ENCODE measurements at places on chromosomes 4 and X. TPM values are rescaled to one million over a fixed set of nuclear protein-coding genes. Genes with fewer than 3 reads are reported as not detected.

GRCh38 chr4:87012265-87012953 is 77.6 kb downstream of the AFF1 start:
- no peak for DNase-seq

Gene PPP1R2C
- polyA plus RNA-seq, result not detected

- no peak for DNase-seq
Measured at GRCh38 chr4:87076690-87077358, 142.0 kb downstream of the AFF1 start.

DNA sequence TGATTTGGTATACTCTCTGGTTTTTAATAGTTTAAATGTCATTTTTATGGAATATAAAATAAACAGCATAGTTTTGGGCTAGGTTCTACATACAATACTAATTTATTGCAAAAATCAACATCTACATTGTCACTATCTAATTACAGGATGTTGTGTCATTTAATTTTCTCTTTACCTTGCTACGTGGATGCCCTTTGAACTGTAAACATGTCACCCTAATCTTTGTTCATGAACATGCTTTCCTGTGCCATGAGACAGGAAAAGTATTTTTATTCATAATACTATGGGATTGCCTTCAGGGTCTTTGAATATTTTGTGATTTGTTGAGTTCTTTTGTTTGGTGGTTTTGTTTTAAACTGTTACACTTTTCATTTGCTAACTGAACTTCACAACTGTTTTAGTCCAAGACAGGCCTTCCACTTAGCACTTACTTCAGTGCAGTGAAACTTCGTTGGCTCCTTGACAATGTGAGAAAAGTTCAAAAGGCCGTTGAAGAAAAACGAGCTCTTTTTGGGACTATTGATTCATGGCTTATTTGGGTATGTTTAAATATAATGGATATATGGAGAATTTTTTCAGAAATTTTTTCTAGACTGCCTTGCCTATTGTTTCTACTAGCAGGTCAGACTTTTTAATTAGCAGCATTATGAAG is 40.9 kb downstream of the GK start:
- DNase-seq, result no peak

Gene ZNF711
- polyA plus RNA-seq, result 28.1 TPM

Gene DGKK
- 0.01 TPM for polyA plus RNA-seq

GRCh38 chr4:170391066-170391740 is 301.4 kb upstream of the AADAT start:
- DNase-seq, result no peak

DNA sequence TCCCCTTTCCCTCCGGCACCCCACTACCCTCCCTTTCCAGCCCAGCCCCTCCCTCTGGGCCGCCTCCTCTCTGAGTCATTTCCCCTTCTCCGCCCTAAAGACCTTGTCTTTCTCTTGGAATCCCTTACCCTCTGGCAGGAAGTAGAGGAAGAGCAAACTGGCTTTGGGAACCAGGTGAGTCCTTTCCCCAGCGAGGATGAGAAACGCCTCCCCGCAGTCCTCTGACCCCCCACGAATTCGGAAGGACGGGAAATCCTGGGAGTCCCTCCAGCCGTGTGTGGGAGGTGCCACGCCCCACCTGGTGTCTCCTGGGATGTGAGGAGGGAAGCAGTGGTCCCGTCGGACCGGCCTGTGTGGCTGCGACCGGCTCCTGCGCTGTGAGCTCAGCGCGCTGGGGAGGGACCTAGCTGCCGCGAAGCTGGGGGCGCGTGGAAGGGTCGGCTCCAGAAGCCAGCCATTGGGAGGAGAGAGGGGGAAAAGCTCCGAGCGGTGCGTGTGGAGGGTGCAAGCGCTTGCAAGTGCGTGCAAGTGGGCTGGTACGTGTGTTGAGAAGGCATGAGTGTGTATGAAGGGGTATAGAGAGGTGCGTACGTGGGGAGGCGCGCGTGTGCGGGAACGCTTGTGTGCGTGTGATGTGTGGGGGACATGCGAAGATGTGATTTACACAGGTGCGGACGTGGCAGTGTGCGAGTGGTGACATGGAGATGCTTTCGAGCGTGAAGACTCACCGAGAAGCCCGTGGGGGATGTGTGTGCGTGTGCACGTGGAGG is 46.3 kb downstream of the TEX13B start:
- peak; percentile 20 for DNase-seq

DNA sequence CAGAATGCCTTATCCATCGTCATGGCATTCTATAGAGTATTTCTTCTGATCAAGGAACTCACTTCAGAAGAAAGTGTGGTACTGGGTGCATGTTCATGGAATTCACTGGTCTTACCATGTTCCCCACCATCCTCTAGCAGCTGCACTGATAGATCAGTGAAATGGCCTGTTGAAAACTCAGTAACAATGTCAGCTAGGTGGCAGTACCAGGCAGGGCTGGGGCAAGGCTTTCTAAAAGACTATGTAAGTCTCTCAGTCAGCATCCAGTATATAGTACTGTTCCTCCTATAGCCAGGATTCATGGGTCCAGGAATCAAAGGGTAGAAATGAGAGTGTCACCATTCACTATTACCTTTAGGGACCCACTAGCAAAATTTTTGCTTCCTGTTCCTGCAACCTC is 15.8 kb upstream of the LDB2 start:
- DNase-seq, result no peak

GRCh38 chr4:74654230-74654681 is 140.1 kb downstream of the BTC start:
- DNase-seq, result no peak

- DNase-seq, result no peak
Measured at GRCh38 chr4:6095023-6095752, 77.0 kb upstream of the C4orf50 start.

Gene PABPC1L2B
- not detected for polyA plus RNA-seq

GRCh38 chr4:186068581-186069348 is at the start of gene TLR3:
Gene TLR3 (plus strand): TSS chr4:186069156. CDS start chr4:186076620, 7,464 bp downstream.
- peak; percentile 54 for DNase-seq

Gene MAGEB4
- polyA plus RNA-seq, result not detected

- no peak for DNase-seq
Measured at GRCh38 chr4:154029171-154029570, 240.3 kb upstream of the SFRP2 start.

- DNase-seq, result no peak
Measured at GRCh38 chrX:11702420-11702819, 36.7 kb upstream of the ARHGAP6 start.

Gene EREG
- 0.13 TPM for polyA plus RNA-seq

Gene ABCD1
- polyA plus RNA-seq, result 9.7 TPM

Gene SPATA4
- polyA plus RNA-seq, result not detected

- DNase-seq, result no peak
Measured at GRCh38 chr4:10534820-10535219, 77.6 kb upstream of the ZNF518B start.

Gene AR
- 6.1 TPM for polyA plus RNA-seq

DNA sequence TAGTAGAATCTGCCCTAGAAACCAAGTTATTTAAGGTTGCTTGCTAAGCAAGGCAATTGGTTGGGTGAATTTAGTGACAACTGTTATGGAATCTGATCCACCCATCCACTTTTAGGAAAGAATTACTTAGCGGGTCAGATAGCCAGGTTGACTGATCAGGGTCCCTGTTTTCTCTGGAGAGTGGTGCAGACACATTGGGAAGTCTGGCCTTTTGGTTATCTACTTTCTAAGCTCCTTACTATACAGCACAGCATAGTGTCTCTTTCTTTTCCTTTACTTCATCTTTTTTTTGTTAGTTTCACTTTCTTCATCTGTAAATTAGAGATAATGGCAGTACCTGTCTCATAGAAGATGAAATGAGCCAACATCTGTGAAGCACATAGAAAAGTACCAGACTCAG is 7.4 kb downstream of the HERC3 start:
- no peak for DNase-seq

Gene SCD5
- 13.1 TPM for polyA plus RNA-seq

DNA sequence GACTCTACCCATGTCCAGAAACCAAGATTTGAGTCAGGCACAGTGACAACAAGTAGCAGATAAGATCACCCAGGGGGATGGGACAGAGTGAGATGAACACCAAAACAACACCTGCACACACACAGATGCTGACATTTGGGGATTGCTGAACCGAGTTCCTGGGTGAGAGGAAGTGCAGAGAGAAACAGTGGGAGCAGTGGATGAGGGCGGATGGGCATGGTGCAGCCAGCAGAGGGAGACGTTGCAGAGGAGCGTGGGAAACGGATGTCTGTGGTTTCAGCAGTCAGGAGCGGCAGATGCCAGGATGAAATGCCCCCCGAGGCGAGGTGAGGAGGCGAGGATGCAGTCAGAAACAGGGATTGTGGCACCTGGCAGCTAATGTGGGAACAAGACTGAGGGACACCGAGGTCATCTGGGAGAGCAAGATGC is 78.6 kb upstream of the STS start:
- DNase-seq, result no peak

DNA sequence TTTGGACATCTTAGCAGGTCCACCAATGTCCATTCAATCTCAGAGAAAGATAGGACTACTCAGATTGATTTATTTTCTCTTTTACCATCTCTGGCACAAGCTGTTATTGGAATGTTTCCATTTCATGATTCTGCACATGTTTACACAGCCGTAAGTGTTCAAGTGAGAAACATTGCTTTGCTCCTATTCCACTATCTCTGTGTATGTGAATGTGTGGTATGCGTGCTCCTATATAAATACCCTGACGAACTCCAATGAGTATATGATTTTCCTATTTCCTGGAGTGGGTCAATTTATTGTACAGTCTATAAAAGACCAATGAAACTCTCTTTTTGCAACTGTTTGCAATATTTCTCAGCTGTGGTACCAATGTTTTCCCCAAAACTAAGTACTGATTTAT is 221.0 kb upstream of the GALNT7 start:
- DNase-seq, result peak; percentile 2

Gene ZFP92
- 0.92 TPM for polyA plus RNA-seq

GRCh38 chrX:23785580-23785979 is 2.6 kb downstream of the SAT1 start:
- no peak for DNase-seq

Gene C4orf50
- not detected for polyA plus RNA-seq

Gene GUCY1A1
- 13.7 TPM for polyA plus RNA-seq

Gene CITED1
- 15.5 TPM for polyA plus RNA-seq

- no peak for DNase-seq
Measured at GRCh38 chr4:27789773-27790172, 929.1 kb downstream of the STIM2 start.

DNA sequence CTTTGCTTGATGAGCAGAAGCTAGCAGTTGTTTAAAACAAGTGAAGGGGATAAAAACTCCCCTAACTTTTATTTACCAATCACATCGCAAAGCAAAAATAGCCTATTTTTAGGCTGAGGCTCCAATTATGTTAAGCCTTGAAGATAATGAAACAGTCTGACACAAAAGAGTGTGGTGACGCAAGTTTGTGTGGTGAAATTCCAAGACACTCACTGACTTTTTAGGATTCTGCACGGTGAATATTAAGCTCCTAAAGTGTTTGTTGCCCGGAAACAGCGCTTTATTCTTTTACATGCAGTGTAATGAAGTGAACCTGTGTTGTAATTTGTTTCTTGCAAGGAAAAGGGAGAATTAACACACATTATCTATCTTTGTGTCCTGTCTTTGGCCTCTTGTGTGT is 74.8 kb downstream of the POLA1 start:
- no peak for DNase-seq

DNA sequence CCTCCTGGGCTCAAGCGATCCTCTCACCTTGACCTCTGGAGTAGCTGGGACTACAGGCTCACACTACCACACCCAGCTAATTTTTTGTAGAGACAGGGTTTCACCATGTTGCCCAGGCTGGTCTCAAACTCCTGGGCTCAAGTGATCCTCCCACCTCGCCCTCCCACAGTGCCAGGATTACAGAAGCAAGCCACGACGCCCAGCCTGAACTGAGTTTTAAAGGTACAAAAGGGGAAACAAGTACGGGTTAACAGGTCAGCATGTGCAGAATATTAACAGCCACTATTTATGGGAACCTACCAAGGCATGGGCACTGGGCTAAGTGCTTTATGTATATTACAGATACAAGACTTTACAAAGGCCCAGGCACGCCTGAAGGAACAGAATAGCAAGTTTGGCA is 164.3 kb upstream of the GPC4 start:
- DNase-seq, result no peak

- DNase-seq, result no peak
Measured at GRCh38 chr4:561426-561825, 14.7 kb downstream of the TMEM271 start.

Gene HAND2
- 1.4 TPM for polyA plus RNA-seq

GRCh38 chr4:110617646-110618580 is 5.0 kb downstream of the PITX2 start:
- peak; percentile 52 for DNase-seq

DNA sequence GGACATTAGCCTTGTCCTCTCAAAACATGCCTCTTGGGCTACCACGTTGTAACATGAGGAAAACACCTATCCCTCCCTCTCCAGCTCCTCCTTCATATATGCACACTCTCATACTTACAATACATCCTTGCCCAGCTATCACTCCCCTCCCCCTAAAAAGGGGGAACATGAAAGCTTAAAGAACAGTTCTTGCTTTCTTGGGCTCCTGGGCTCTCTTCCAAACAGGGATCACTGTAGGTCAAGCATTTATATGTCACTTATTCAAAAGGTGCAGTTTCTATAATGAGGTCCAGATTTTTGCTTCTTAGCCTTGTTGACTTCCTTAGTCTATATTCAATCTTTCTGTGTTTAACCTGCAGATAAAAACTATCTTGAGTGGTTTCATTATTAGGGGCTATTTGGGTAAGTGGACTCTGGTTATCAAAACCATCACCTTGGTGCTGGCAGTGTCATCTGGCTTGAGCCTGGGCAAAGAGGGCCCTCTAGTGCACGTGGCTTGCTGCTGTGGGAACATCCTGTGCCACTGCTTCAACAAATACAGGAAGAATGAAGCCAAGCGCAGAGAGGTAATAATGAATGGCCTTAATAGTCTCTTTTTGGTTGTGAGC is 119.4 kb downstream of the AKAP4 start:
- peak; percentile 26 for DNase-seq

- peak; percentile 94 for DNase-seq
Measured at GRCh38 chr4:30768277-30768676, 48.1 kb downstream of the PCDH7 start.

- DNase-seq, result peak; percentile 64
Measured at GRCh38 chr4:19936476-19936875, 315.2 kb upstream of the SLIT2 start.

DNA sequence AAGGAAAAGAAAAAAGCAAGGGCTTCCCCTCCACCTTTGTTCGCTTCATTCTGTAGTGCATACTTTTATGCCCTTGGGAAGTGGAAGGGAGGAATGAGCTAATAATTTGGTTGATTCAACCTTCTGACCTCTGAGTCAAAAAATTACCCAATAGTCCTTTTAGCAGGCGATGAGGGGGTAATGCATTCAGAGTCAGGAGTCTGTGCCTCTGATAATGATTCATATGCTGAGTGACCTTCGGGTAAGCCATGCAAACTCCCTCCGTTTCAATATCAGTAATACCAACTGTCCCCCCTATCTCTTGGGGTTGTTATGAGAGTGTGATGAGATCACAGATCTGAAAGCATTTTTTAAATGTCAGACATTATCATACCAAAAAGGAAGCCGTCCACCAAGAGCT is 41.6 kb upstream of the ACSL4 start:
- no peak for DNase-seq

GRCh38 chr4:2728221-2728620 is 27.9 kb downstream of the TNIP2 start:
- DNase-seq, result no peak

Gene ENPEP
- 11.3 TPM for polyA plus RNA-seq

Gene ADRA2C
- polyA plus RNA-seq, result 4.5 TPM
